ENCODE measurements at places on chromosomes 5 and 9.
A peak's percentile ranks its signal among the peaks of the same experiment; 100 is the strongest.

DNA sequence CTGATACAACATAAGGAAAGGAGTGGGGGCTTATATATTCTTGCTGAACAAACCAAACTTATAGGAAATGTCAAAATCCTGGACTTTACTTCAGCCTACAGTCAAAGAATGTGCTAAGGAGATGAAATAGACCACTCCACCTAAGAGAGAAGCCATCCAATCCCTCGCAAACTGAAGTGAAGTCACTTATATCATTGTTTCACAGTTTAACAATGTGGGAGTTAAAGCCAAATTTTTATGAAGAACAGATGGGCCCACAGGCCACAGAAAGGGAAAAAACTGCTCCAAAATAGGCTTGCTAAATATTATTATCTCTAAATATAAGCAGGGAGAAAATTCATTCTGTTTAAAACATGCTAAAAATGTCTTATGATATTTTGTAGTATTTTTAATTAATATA lies 233.3 kb downstream of the GAS1 start:
- DNase-seq = no peak

- DNase-seq = no peak
These were observed 82.0 kb upstream of the TRIM32 start for GRCh38 chr9:116605060-116605459.

- no peak for DNase-seq
These were observed 4.1 kb downstream of the PAX5 start for GRCh38 chr9:37029776-37030610.

DNA sequence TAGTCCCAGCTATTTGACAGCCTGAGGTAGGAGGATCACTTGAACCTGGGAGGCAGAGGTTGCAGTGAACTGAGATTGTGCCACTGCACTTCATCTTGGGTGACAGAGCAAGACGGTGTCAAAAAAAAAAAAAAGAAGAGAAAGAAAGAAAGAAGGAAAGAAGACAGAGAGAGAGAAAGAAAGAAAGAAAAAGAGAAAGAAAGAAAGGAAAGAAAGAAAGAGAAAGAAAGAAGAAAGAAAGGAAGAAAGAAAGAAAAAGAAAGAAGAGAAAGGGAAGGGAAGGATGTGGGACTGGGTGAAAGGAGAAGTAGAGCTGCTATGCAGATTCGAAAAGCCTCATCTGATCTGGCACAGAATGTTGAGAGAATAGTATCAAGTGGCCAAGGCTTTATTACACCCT lies 23.7 kb upstream of the SCAMP1 start:
- no peak for DNase-seq

GRCh38 chr9:110126499-110126941 lies 81.4 kb downstream of the C9orf152 start:
- DNase-seq = peak; percentile 41

GRCh38 chr5:126562823-126563222 lies 32.2 kb downstream of the ALDH7A1 start:
- no peak for DNase-seq

- DNase-seq = no peak
These were observed 83.0 kb upstream of the EPB41L4B start for GRCh38 chr9:109403766-109404320.

DNA sequence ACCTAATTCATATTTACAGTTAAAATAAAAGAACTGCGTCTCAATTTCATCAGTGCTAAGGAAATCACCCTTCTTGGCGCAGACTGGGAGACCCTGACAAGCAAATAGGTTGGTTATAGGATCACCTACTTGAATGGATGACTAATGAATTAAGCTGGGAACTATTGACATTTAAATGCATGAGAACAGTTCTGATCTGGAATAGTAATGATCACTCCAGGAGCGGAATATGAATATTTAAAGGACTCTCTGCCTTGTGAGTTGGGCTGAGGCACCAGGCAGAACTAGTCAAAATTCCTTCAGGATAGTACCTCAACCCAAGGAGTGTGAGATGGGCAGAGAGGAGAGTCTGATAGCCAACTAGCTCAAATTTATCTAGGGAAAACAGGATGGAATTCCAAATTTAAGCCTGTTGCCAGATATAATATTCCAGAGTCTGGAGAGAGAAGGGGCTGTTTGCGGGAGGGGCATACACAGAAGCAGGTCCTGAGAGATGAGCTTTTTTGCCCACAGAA lies 364.4 kb downstream of the CSNK1G3 start:
- DNase-seq = no peak

DNA sequence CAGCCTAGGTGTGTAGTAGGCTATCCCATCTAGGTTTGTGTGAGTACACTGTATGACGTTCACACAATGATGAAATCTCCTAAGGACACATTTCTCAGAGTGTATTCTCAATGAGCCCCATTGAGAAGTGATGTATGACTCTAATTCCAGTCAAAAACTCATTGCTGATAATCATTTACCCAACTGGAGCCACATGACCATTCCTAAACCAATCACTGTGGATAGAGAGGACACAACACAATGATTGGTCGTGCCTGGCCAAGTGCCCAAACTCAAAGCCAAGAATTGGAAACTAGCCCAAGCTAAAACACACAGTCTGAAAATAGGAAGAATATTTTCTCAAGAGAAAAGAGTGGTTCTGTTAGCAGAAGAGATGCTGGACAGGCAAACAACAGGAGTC lies 191.2 kb downstream of the ZNF462 start:
- no peak for DNase-seq

Measured in Kasumi-1 (cell line).